ENCODE measurements at places on chromosomes 1 and 21. TPM values are rescaled to one million over a fixed set of nuclear protein-coding genes. Genes with fewer than 3 reads are reported as not detected.

KIAA0319L gene
- 49.8 TPM for total RNA-seq

DNA sequence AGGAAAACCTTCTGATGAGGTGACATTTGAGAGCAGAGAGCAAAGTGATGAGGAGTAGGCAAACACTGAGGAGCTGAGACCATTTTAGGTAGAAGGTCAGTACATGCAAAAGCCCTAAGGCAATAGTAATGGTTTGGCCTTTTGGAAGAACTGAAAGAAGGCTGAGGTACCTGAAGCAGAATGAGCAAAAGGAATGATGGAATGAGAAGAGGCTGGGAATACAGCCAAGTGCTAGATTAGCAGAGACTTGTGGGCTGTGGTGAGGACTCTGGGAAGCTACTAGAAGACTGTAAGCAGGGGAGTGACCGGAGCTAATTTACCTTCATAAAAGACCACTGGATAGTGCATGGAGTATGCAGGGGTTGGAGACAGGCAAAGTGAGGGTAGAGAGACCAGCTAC is 77.9 kb downstream of the GFI1 start:
- peak; percentile 55 for DNase-seq

DNA sequence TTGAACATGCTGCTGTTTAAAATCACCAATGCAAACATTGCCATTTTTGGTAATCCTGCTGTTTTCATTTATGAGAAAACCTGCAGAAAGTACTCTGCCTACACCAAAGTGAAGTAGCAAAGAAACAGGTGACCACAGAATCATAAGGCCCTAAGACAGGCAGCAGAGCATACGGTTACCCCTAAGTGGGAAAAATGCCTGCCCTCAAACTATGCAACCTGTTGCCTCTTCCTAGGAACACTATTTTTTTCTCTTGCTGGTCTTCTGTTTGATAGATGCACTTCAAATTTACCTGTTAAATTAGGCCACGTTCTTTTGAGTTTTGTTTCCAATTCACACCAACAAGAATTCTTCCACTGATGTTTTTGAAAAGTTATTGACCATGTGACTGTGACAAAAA is 89.5 kb upstream of the RAB4A start:
- no peak for DNase-seq

GRCh38 chr1:153961421-153961820 is 1.9 kb downstream of the SLC39A1 start:
- DNase-seq, result no peak

- no peak for DNase-seq
Measured at GRCh38 chr1:74995821-74996220, 138.4 kb upstream of the LHX8 start.

DNA sequence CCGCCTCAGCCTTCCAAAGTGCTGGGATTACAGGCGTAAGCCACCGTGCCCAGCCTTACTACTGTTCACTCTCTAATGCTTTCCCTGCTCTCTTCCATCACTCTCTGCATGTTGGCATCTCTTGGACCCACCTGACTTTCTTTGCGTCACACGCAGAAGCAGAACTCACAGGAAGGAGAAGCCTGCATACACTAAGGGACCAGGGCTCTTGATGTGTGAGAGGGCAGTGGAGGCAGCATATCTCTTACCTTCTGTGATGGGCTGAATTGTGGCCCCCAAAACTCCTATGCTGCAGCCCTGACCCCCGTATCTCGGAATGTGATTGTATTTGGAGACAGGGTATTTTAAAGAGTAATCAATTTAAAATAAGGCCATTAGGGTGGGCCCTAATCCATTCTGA is 26.7 kb upstream of the SLAMF9 start:
- no peak for DNase-seq

DNA sequence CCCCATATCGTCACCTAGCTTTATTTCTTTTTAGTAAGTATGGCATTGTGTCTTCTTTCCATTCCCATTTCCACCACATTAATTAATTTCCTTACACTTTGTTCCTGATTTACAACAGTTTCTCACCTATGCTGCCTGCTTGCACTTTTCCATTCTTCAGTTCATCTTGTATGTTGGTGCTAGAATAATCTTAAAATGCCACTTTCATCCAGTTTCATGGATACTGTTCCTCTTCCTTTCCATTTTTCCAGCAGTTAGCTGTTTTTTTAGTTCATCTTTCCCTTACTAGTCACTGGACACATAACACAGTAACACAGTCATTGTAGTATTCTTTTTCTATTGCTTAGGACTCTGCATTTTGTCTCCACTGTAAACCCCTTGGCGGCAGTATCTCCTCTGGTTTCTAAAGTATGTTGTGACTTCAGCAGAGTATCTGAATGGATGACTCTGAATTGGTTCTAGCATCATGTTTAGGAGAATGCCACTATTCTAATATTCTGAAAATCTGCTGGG is 2.1 kb downstream of the CDC7 start:
- peak; percentile 74 for DNase-seq
